ENCODE measurements at places on chromosomes 2 and 18.

- DNase-seq: no peak
Observed at GRCh38 chr2:72914206-72914559, 3.1 kb upstream of the EMX1 start.

GRCh38 chr2:211900000-211900399 is 638.6 kb downstream of the ERBB4 start:
- DNase-seq: no peak

DNA sequence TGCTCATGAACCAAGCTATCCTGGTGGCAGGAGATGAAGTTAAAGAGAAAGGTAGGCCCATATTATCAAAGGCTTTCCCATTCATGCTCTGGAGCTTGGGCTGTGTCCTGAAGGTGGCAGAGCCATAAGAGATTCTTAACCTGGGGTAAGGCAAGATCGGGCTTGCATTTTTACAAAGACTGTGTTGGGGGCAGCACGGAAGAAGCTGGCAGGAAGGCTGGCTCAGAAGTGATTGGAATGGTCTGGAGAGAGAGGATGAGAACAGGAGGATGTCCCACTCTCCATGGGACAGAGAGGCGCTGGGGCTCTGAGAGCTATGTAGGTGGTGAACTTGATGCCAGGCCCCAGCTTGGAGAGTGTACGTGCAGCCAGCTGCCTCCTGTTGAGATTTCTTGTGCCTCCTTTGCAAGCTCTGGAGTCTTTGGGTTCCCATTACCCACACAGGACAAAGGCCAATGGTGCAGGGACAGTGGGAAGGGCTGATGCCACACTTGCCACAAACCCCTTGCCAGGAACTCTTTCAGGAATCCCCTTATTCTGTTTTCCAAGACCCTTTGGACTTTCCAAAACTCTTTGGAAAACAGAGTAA is 40.6 kb upstream of the FZD5 start:
- DNase-seq: no peak

DNA sequence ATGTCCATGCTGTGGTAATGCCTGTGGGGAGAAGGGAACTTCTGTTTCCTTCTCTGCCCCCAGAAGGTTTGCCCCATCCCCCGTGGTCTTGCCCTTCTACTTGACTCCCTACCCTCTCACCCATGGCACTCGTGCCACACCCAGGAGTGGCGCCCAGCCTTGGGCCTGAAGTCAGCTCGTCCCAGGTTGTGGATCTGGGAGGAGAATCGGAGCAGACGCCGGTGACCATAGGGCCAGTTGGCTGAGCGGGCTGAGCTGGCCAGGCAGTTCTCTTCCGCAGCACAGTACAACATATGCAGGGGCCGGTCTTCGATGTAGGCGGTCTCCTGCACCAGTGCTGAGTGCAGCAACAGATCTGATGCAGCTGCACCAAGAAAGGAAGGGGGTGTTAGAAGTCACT is 4.7 kb downstream of the HTRA2 start:
- DNase-seq: no peak

- DNase-seq: no peak
Observed at GRCh38 chr2:30486655-30487054, 39.6 kb downstream of the LCLAT1 start.

- DNase-seq: no peak
Observed at GRCh38 chr2:118654945-118655344, 192.5 kb downstream of the EN1 start.

DNA sequence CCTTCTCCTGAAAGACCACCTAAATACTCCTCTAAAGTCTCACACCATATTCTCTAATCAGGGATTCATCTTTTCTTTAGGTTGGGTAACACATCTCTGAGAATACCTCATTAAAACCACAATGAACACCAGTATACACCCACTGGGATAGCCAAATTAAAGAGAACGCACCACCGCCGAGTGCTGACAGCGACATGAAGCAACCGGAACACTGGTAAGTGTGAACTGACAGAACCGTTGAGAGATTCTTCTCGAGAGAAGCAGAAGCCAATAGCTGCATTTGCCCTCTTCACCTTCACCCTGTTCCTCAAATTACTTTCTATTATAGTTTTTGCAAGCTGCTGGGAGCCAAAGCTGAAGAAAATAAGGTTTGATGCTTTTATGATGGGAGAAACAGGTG is 318.5 kb downstream of the FBXO15 start:
- DNase-seq: no peak

GRCh38 chr18:75863696-75864095 is 436.2 kb upstream of the SMIM21 start:
- DNase-seq: no peak

- no peak for DNase-seq
Observed at GRCh38 chr18:70059684-70060083, 112.0 kb upstream of the CD226 start.

- DNase-seq: no peak
Observed at GRCh38 chr2:28516950-28517349, 21.1 kb downstream of the PLB1 start.

DNA sequence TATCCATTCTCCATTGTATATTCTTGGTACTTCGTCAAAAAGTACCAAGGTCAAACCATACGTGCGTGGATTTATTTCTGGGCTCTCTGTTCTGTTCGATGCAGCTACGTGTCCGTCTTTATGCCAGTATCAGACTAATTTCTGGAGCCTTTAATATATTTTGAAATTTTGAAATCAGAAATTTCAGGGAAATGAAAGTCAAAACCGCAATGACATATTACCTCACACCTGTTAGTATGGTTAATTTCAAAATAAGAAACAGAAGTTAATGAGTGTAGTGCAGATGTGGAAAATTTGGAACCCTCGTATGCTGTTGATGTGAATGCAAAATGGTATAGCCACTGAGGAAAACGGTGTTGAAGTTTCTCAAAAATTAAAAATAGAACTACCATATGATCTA is 156.1 kb upstream of the TRIB2 start:
- no peak for DNase-seq

GRCh38 chr2:237486819-237487448 is at the start of gene MLPH:
TSS of gene MLPH (plus strand) at chr2:237487251. CDS start at chr2:237493427, 6,176 bp downstream.
- DNase-seq: no peak

- DNase-seq: no peak
Observed at GRCh38 chr2:5391362-5391761, 300.8 kb upstream of the SOX11 start.

DNA sequence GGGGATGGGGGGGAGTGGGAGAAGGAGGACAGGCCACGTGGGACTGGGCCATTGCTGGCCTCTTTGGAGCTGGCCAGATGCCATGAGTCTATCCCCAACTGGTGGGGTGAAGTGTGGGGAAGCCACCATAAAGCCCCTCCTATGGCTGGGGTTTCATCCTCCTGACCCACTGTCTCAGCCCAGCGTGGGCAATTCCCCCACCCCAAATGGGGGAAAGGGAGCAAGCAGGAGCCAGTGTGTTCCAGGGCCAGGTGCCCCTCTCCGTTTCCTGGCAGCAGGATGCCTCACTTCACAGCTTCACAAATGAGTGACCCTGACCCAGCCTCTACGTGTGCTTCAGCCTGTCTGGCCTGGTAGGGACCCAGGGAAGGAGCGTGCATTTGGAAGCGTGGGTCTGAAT is 474.7 kb upstream of the HS6ST1 start:
- DNase-seq: no peak

DNA sequence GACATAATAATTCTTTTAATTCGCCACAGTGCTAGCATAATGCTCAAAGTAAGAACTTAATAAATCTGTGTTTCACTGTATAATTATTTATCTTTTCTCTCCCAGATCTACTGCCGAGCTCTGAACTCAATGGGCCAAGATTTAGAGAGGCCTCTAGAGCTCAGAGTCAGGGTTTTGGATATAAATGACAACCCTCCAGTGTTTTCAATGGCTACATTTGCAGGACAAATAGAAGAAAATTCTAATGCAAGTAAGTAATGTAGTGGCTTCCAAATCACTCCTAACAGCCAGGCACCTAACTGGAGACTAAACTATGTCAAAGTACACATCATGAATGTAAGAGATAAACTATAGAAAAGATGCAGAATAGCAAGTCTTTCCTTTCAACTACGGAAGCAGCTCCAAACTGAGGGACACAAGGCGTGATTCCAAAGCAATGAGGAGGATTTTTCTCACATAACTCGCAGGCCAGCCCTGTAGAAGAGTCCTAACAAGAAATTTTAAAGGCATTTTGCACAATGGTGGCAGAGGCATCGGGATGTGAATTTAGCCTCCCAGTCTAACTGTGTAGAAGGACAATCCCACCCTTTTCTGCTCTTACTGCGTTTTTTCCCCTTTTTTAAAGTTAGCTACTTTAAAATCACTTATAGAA is 12.0 kb downstream of the DSG1 start:
- no peak for DNase-seq

- no peak for DNase-seq
Observed at GRCh38 chr2:44951714-44952113, 10.2 kb downstream of the SIX3 start.

DNA sequence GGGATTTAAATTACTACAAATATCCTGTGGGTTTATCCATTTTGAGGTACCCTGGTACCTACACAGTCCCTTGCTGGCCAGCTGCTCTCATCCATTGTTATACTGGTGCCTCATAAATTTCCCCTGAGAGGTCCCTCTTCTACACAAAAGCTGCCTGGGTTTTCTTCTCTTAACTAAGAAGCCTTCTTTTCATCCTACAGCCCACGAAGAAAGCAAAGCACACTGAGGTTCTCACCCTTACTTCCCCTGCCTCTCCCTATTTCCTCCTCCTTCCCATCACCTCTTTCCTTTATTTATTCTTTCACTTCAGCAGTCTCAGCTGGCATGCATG is 154.9 kb downstream of the CSRNP3 start:
- no peak for DNase-seq

- no peak for DNase-seq
Observed at GRCh38 chr2:16257322-16258028, 317.1 kb downstream of the MYCN start.

- DNase-seq: no peak
Observed at GRCh38 chr2:233153146-233153798, 93.1 kb downstream of the INPP5D start.

DNA sequence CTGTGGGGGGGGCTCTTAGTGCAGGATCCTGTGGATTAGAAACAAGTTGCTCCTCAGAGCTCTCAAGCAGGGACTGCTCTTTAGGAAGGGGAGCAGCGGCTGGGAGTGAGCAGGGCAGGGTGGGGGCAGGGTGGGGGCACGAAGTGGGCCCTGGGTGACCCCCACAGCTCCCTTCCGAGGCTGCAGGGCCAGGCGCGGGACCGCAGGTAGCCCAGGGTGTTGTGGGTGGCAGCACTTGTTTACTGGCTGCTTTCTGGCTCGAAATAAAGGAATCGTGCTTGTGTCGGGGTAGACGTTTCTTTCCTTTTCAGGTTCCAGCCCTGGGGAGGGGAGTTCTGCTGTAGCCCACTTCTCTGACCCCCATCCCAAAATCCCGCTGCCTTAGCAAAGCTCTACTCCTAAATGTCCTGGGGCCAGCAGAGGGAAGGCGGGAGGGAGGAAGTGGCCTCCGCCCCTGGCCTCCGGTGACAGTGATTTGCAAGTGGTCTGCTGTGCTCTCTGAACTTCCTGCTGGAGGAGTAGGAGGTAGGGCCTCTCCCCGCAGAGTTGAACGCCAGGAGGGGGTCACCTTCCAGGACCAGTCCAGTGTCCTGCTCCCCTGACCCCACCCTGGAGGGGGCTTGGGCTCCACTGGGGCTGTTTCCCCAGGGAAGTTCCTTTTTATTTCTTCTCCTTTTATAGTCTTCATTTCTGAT is 8.3 kb downstream of the NEU4 start:
- DNase-seq: no peak

DNA sequence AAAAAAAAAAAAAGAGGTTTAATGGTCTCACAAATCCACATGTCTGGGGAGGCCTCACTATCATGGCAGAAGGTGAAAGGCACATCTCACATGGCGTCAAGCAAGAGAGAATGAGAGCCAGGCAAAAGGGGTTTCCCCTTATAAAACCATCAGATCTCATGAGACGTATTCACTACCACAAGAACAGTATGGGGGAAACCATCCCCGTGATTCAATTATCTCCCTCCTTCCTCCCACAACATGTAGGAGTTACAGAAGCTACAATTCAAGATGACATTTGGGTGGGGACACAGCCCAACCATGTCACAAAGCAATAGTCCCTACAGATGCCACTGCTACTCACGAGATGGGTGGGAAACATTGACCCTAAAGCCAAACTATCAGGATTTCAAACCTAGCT is 392.7 kb upstream of the ID2 start:
- no peak for DNase-seq

GRCh38 chr18:8348051-8348720 is 261.1 kb upstream of the RAB12 start:
- no peak for DNase-seq

DNA sequence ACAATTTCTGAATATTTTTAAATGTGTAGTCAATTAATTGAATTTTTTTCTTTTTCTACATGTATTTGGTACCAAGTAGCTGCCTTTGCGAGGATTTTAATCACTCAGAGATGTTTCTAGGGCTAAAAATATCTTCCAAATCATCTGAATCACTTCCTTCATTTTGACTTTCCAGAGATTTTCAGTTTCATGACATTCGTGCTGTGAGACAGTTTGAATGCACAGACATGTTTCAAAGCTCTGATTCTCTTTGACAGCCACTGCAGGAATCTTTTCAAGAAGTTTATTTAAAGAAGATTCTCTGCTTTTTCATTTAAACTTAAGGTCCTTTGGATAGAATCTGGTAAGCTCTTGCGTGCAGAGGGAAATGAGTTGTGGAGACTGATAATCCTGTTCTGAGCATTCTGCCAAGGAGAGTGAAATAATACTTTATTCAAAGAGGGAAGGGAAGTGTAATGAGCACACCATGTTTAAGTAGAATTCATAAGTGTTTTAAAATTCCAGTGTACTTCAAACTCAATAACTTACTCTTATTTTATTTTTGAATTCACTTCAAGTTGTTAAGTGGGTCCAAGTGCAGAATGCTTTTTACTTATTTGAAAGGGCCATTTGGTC is 9.7 kb downstream of the CYBRD1 start:
- no peak for DNase-seq

- DNase-seq: no peak
Observed at GRCh38 chr18:22378672-22379282, 38.9 kb downstream of the CTAGE1 start.

DNA sequence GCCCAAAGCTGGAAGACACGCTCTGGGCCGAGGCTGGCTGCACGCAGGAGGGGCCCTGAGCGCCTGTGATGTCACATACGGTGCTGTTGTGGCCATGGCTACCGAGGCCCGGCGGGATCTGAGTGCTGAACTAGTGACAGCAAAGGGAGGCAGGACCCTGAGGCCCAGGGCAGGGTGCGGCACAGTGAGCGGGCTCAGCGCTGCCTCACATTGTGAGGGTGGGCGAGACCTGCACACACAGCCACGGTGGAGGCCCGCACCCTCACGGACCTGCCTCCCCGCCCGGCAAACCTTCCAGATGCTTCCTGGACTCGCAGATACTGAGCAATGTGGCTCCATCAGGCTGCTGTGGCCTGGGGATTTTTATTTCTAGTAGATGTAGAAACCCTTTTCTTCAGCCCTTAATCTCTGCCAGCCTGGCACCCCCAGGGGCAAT is 133.8 kb upstream of the CTDP1 start:
- no peak for DNase-seq

GRCh38 chr2:236674646-236675045 is 105.0 kb downstream of the ACKR3 start:
- DNase-seq: no peak

- no peak for DNase-seq
Observed at GRCh38 chr2:30159766-30160165, 13.0 kb downstream of the YPEL5 start.

Measured in NK-92 treated with Interleukin-12 subunit alpha and Interleukin-12 subunit beta, amount 100 ng/mL, for 24 hours (cell line).